PC-3 (cell line): ENCODE measurements at places on chromosomes 3 and 15. TPM values are rescaled to one million over a fixed set of nuclear protein-coding genes. Genes with fewer than 3 reads are reported as not detected.

DNA sequence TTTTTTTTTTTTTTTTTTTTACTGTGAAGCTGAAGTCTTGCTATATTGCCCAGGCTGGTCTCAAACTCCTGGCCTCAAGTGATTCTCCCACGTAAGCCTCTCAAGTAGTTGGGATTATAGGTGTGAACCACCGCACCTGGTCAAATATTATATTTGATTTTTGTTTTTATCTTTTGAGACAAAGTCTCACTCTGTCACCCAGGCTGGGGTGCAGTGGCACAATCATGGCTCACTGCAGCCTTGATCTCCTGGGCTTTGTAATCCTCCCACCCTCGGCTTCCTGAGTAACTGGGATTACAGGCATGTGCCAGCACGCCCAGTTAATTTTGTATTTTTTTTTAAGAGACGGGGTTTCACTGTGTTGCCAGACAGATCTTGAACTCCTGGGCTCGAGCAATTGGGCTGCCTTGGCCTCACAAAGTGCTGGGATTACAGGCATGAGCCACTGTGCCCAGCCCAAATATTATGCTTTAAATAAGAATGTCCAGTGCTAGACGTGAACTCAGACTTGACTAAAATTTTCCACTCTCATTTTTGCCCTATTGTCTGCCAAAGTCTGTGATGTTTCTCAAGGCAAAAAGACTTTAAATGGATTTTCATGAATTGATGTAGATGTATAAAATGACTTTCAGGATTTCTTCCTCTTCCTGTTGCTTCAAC is 33.4 kb upstream of the CRBN start:
- 0 out of 2 replicates have a peak, but pooled peaks cover under 1% of the 10 kb centered on the region for H3K27me3 ChIP-seq
- no peaks in the 10 kb centered on the region for H3K4me1 ChIP-seq
- no peaks in the 10 kb centered on the region for H3K36me3 ChIP-seq
- no peak overlapping the region for H3K27ac ChIP-seq
- no peak for DNase-seq
- H3K4me3 ChIP-seq = no peak overlapping the region

DNA sequence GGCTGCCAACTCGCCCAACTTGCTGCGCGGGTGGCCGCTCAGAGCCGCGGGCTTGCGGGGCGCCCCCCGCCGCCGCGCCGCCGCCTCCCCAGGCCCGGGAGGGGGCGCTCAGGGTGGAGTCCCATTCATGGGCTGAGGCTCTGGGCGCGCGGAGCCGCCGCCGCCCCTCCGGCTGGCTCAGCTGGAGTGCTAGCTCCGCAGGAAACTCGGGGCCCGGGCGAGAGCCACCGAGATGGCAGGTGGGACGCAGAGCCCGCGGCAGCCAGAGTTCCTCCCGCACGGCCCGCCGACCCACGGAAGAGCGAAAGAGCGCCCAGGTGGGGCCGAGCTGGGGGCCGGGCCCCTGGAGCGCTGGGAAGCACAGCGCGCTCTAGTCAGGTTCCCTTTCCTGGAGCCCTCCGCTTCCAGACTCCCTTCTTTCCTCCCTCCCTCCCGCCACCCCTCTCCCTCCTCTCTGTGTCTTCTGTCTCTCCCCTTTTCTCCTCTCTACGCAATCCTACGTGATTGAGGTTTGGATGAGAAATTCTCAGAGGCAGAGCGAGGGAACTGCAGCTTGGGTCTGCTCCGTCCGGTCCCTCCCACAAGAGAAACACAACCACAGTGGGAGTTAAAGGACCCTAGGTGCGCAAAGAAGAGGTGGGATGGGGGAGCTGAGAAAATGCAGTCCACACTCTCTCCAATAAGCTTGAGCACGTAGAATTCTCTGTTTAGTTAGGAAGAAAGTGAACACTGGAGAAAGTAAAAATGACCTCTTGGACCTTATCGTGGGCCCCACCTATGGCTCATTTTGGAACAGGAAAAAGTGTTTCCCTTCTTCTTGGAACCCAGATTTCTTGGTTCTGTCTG is 317.3 kb downstream of the FGF12 start:
- no peaks in the 10 kb centered on the region for H3K4me1 ChIP-seq
- H3K27me3 ChIP-seq = peaks cover 62% of the 10 kb centered on the region
- H3K36me3 ChIP-seq = no peaks in the 10 kb centered on the region
- DNase-seq = no peak

The NOX5 gene
- 237 and 339 TPM in 2 replicates for total RNA-seq

DNA sequence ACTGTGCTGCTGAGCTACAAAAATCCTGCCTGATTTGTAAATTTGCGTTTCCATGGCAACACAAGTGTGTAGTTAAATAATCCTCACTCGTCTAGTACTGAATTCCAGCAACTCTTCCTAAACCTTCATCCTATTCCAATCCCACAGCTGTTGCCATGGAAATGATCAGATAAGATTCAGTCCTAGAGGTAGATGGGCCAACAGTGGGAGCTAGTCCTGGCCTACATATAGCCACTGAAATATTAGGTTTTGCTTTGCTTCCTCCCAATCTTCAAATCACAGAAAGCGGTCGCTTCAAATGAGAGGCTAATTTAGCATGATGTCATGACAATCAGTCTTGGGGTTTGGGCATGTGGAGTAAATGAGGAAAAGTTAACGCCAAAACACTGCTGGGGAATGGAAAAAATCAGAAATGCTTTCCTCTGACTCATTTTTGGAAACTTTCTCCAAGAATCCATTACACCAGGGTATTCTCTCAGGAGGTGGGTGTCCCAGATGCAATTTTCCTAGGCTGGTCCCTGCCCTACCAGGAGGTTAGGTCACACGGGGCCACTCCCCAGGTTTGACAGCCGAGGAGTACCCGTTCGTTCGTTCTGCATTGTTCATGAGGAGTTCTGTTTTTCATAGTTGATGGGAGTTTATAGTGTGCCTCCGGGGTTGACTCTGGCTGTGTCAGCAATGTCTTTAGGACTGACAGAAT is 159.2 kb upstream of the SLCO3A1 start:
- no peak for DNase-seq
- no peak overlapping the region for H3K27ac ChIP-seq
- no peak overlapping the region for H3K4me3 ChIP-seq
- peaks cover 46% of the 10 kb centered on the region for H3K27me3 ChIP-seq
- H3K4me1 ChIP-seq = no peaks in the 10 kb centered on the region
- no peaks in the 10 kb centered on the region for H3K36me3 ChIP-seq

DNA sequence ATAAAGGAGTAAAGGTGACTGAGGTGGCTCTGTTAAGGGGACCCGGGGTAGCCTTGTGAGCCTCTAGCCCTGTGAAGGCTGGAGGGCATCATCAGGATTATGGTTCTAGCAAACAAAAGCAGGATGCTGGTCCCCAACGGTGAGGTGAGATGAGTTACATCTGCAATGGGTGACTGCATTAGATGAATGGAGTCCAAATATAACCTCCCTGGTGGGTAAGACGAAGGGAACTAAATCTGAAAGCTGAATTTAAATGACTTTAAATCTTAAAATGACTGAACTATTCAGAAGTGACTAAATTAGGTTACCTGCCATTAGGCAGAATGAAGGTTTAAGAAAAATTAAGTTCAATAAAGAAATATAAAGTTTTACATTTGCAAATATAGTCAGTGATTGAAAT is 4.6 kb upstream of the HLTF start:
- H3K36me3 ChIP-seq = no peaks in the 10 kb centered on the region
- no peak for DNase-seq
- H3K4me3 ChIP-seq = no peak overlapping the region
- no peaks in the 10 kb centered on the region for H3K27me3 ChIP-seq

- no peak for DNase-seq
- H3K27me3 ChIP-seq = no peaks in the 10 kb centered on the region
- no peak overlapping the region for H3K4me3 ChIP-seq
- H3K4me1 ChIP-seq = no peaks in the 10 kb centered on the region
These were observed 51.8 kb downstream of the FMN1 start for GRCh38 chr15:33142708-33143107.

- H3K4me1 ChIP-seq = no peaks in the 10 kb centered on the region
- H3K27me3 ChIP-seq = no peaks in the 10 kb centered on the region
- no peak for DNase-seq
- no peak overlapping the region for H3K4me3 ChIP-seq
These were observed 96.3 kb downstream of the STT3B start for GRCh38 chr3:31629054-31629453.

DNA sequence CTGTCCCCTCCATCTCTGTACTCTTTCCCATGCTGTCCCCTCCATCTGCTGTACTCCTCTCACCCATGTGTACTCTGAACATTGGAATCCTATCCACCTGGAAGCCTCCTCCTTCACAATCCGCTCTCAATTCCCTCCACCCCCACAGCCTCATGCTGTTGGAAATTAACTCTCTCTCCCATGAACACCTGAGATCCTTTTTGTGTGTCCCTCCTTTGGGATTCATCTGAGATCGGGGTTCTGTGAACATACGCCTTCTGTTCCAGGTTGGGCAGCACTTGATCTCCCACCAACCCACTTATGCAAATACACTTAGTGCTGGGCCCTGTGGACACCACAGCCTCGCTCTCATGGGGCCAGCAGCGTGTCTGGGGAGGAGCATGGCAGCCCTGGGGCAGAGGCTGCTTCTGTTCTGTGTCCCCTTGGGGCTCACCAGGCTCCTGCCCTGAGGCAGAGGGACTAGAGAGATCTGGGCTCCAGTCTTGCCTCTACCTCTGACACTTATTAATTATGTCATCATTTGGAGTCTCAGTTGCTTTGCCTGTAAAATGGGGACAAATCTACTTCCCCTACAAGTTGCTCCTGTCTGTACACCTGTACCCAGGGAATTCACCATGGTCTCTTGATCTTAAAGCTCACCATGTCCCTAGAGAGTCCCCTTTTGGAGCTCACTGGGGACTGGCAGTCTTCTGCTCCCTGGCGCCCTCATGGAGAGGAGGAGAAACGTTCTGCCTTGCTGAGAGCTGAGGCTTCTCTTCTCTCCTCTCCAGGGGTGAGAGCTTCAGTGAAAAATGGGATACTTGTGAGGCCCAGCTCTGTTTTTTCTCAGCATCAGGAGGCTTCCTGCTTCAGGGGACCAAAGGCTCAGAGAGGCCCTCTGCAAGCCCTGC is 42.7 kb downstream of the ITGA11 start:
- DNase-seq = no peak
- no peak overlapping the region for H3K4me3 ChIP-seq
- H3K36me3 ChIP-seq = no peaks in the 10 kb centered on the region

The TP63 gene
- total RNA-seq = 0.23 and 0.29 TPM in 2 replicates

The MUSTN1 gene
- total RNA-seq = 0.66 and 0.69 TPM in 2 replicates

GRCh38 chr3:41365973-41366372 is 166.7 kb downstream of the CTNNB1 start:
- peaks cover 11% of the 10 kb centered on the region for H3K4me1 ChIP-seq
- H3K27me3 ChIP-seq = no peaks in the 10 kb centered on the region
- no peak for DNase-seq
- H3K4me3 ChIP-seq = no peak overlapping the region
- H3K36me3 ChIP-seq = no peaks in the 10 kb centered on the region

The MYRIP gene
- total RNA-seq = not detected in 2 replicates

DNA sequence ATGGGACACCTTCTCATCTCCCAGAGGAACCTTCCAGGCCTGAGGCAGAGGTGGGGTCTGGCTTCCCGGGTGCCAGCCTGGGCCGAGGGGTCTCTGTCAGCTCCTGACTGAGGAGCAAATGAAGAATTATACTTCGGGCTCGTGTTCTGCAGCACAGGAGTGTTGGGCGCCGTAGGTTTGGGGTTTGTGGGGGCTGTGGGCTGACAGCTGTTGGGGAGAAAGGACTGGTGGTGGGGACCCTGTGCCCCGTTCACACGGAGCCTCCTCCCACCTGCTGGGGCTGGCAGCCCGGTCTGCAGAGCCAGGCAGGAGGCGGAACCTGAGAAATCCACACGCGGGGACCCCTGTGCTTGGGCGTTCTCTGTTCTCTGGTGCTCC is 59.7 kb downstream of the ADAMTS7 start:
- peaks cover 15% of the 10 kb centered on the region for H3K4me1 ChIP-seq
- DNase-seq = no peak
- H3K36me3 ChIP-seq = no peaks in the 10 kb centered on the region
- no peak overlapping the region for H3K4me3 ChIP-seq

DNA sequence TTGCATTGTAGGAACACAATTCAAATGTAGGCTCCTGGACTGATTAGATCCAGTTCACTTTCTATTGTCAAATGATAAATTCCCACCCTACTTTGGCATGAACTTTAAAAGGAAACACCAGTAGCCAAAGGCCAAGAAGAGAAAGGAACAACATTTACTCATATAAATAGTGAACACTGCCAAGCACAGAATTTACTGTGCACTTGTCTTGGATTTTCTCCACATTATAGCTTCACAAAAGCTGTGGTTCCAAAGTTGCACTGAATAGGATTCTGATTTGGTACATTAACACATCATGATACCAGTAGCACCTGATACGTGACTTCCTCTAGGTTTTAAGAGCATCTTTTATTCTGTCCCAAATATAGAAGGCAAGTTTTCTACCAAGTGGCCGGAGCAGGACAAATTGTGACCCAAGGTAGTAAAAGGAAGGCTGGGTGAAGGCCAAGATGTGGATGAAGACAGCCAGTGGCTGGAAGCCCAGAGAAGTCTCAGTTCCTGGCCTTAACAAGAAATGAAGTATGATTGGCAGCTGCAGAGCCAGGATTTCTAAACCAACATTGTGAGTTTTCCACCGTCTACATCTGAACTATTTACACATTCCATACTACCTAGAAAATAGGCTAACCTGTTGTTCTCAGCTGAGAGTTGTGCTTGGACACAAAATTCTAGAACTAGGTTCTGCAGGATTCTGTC is 206.7 kb downstream of the THRB start:
- no peak overlapping the region for H3K27ac ChIP-seq
- no peak overlapping the region for H3K4me3 ChIP-seq
- no peaks in the 10 kb centered on the region for H3K36me3 ChIP-seq
- peaks cover 4% of the 10 kb centered on the region; the same call in 1 of the 2 replicates for H3K4me1 ChIP-seq
- no peak for DNase-seq

The FBN1 gene
- total RNA-seq = 6.7 and 7.4 TPM in 2 replicates

- no peak for DNase-seq
- no peak overlapping the region for H3K27ac ChIP-seq
- no peak overlapping the region for H3K4me3 ChIP-seq
- H3K36me3 ChIP-seq = no peaks in the 10 kb centered on the region
- H3K4me1 ChIP-seq = peaks cover 2% of the 10 kb centered on the region
- H3K27me3 ChIP-seq = no peaks in the 10 kb centered on the region
These were observed 56.4 kb downstream of the TMCC1 start for GRCh38 chr3:129837065-129837642.

DNA sequence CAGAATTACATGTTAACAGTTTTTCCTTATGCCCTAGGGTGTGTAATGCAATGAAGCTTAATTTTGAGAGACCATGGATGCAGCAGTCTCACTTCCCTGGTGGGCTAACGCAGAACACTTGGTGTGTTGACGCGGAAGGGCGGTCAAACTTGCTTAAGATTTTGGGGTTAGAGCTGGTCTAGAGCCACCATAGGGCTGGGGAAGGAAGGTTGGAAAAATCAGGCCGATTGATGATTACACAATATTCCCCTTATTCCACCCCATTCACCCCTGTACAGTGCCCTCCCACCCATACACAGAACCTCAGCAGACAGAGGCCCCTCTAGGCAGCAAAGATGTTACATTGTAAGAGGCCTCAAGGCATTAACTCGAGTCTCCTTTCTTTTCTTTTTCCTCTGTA is 24.3 kb downstream of the VGLL4 start:
- no peak overlapping the region for H3K27ac ChIP-seq
- no peak for DNase-seq
- no peaks in the 10 kb centered on the region for H3K4me1 ChIP-seq
- no peak overlapping the region for H3K4me3 ChIP-seq
- no peaks in the 10 kb centered on the region for H3K36me3 ChIP-seq
- H3K27me3 ChIP-seq = no peaks in the 10 kb centered on the region
